Fibroblast of skin of right biceps (primary cell): ENCODE measurements at places on chromosomes 3 and 15.

DNA sequence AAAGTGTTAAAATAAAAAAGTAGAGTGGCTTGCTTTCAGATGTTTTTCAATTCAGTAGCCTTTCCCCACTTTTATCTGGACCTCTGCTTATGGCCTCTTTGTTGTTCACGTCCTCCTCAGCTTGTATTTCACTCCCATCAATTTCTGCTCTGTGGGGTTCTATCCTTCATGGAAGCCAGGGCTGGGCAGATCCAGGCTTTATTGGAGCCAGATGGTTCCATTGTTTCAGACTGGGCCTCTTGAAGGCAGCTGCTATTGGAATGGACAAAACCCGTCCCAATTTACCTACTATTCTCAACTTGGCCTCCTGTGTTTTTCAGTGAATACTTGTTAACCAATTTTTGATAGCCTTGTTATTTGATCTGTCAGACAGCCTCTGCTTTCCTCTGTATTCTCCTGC, 10.9 kb upstream of the AADACL2 start:
- no peak for DNase-seq

- DNase-seq = no peak
Measured at GRCh38 chr15:65085207-65085753, 8.7 kb downstream of the KBTBD13 start.

GRCh38 chr3:13016721-13017255, 56.4 kb downstream of the IQSEC1 start:
- DNase-seq = no peak

- DNase-seq = no peak
Measured at GRCh38 chr3:97350971-97351370, 413.6 kb upstream of the ARL6 start.

DNA sequence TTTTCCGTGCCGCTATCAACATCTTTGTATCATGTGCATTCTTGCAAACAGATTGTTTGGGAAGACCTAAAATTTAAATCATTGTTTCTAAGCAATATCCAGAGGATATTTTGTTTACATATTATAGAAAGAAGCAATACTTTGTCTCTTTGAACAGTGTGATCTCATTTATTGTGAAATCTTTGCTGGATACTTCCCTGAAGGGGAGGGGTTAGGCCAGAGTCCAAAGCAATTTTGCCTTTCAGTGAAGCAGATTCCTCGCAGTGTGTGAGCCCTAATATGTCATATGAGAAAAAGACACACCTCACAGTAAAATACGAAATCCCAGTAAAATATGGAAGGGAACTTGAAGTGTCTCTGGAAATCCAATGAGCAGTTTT, 158.7 kb upstream of the SLCO3A1 start:
- DNase-seq = peak; percentile 78

DNA sequence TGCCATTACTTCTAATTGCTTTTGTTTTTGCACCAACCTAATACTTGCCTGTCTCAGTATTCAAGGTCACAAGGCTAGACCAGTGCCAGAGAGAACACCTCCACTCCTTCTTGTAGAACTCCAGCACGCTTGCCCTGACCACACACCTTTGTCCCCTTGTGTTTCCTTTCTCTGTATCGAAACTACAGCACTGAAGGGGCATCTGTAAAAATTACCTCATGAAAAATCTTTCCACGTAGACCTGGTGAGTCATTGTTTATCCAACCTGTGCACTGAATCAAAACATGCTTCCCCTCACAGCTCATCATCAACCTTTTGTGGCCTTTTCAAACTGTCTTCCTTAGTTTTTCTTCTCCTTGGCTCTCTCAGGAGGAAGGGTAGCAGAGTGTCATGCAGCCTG, 259.5 kb downstream of the THRB start:
- no peak for DNase-seq

- peak; percentile 40 for DNase-seq
Measured at GRCh38 chr3:156492801-156493261, 62.1 kb downstream of the SSR3 start.

DNA sequence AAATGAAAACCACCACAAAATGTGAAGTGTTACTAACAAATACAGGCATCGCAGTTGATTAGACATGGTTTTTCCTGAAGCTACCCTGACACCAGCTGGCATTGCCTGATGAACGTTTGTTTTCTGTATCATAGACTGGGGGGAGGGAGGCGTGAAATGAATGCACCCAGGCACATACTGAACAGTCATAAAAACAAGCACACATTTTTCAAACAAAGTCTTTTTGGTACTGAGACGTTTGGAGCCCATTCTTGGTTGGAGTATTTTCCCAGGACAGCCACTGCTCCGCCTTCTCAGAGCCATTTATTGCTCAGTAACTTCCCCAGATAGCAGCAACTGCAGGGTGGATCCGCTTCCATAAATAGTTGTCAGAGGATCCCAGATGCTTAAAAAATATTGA, 52.4 kb downstream of the KLF13 start:
- DNase-seq = no peak

DNA sequence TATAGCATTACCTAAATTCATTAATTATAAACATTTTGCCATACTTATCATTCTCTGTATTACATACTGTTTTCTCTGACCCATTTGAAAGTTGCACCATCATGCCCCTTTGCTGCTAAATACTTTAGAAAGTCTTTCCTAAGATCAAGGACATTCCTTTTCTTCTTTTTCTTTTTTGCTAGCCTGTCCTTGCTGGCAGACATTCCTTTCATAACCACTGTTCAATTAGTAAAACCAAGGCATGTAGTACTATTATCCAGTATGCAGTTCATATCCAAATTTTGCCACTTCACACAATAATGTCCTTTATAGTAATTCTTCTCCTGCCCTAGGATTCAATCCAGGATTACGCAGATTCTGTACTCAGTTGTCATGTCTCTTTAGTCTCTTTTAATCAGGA, 321.0 kb upstream of the C2CD4B start:
- DNase-seq = peak; percentile 74

DNA sequence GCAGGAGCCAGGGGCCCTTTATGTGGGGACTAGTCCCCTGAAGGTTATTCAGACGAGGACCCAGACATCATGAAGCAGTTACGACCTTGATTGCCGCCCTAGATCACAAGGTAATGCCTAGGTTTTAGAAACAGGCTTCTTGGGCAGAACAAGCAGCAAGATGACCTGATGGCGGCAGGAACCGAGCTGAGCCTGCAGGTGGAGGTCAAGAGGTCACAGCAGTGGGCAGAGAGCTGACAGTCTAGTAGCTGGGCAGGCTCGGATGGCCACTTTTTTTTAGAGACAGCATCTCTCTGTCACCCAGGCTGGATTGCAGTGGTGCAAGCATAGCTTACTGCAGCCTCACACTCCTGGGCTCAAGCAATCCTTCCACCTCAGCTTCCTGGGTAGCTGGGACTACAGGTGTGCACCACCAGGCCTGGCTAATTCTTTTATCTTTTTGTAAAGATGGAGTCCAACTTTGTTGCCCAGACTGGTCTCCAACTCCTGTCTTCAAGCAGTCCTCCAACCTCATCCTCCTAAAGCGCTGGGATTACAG, 83.5 kb upstream of the ABHD17C start:
- no peak for DNase-seq

GRCh38 chr3:98823791-98824190, 60.7 kb downstream of the ST3GAL6 start:
- peak; percentile 37 for DNase-seq

DNA sequence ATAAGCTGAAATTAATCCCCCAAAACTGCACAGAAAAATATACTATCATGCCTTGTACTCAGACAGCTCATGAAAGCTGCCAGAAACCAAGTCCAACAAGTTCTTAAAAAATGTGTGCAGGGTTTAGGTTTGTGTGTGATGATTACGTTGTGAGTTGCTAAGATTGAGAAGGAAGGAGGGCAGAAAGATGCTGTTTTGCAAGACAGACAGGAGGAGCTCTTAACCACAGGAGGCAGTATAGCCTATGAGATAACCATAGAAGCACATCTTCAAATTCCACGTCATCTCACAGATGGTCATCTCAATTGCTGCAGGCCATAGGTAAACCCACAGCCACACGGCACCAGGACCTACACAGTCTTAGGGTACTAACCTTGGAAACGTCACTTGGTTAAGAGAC, 191.9 kb downstream of the STT3B start:
- peak; percentile 10 for DNase-seq

- no peak for DNase-seq
Measured at GRCh38 chr3:189555558-189555881, 75.7 kb upstream of the TP63 start.

GRCh38 chr15:67050062-67050461, 15.3 kb upstream of the SMAD3 start:
- peak; percentile 67 for DNase-seq

- DNase-seq = no peak
Measured at GRCh38 chr15:20361091-20361490, 180.5 kb downstream of the GOLGA6L6 start.

- no peak for DNase-seq
Measured at GRCh38 chr3:50236484-50237132, 604 bp downstream of the GNAI2 start.

- no peak for DNase-seq
Measured at GRCh38 chr3:125654526-125654925, 59.2 kb upstream of the OSBPL11 start.

- DNase-seq = no peak
Measured at GRCh38 chr15:52408823-52409222, 113.2 kb upstream of the MYO5C start.

- no peak for DNase-seq
Measured at GRCh38 chr15:61612111-61612510, 383.0 kb upstream of the RORA start.

- DNase-seq = no peak
Measured at GRCh38 chr15:91228890-91229289, 128.8 kb downstream of the SV2B start.

DNA sequence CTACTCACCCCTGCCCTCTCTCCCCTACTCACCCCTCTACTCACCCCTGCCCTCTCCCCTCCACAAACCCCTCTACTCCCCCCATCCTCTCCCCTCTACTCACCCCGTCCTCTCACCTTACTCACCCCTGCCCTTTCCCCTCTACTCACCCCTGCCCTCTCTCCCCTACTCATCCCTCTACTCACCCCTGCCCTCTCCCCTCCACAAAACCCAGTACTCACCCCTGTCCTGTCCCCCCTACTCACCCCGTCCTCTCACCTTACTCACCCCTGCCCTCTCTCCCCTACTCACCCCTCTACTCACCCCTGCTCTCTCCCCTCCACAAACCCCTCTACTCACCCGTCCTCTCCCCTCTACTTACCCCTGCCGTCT, 14.2 kb downstream of the BFSP2 start:
- no peak for DNase-seq

- peak; percentile 69 for DNase-seq
Measured at GRCh38 chr3:72299321-72299802, 514.4 kb upstream of the PROK2 start.

GRCh38 chr3:150385296-150386242, 22.5 kb upstream of the TSC22D2 start:
- DNase-seq = no peak

GRCh38 chr3:144873066-144873465, 901.4 kb downstream of the DIPK2A start:
- peak; percentile 6 for DNase-seq

GRCh38 chr15:82918162-82918561, 34.4 kb downstream of the HOMER2 start:
- no peak for DNase-seq

DNA sequence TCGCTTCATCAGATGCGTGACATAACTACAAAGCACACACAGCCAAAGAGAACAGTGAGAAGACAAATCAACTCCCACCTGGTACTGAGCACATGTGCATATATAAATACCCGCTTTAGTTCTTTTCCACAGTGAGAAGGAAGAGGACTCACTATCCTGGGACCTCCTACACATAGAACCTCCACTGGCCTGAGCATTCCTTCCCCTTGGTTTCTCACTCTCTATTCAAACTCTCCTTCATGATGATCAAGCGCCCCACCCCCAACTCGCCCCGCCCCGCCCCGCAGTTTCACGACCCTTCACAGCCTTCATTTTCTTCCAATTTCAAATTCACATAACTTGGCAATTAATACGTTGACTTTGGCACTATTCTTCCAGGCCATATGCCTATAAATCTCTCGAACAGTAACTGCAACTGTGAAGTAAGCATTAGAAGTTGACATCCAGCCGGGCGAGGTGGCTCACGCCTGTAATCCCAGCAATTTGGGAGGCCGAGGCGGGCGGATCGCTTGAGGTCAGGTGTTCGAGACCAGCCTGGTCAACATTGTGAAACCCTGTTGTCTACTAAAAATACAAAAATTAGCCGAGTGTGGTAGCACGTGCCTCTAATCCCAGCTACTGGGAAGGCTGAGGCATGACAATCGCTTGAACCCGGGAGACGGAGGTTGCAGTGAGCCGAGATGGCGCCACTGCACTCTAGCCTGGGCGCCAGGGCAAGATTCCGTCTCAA, 1.1 kb downstream of the RPS17 start:
- no peak for DNase-seq

- peak; percentile 68 for DNase-seq
Measured at GRCh38 chr15:64809649-64810496, 15.6 kb downstream of the PIF1 start.

GRCh38 chr3:34725774-34726173, 913.6 kb upstream of the ARPP21 start:
- peak; percentile 9 for DNase-seq

GRCh38 chr3:186705882-186706780, 11.0 kb upstream of the KNG1 start:
- DNase-seq = no peak

- no peak for DNase-seq
Measured at GRCh38 chr15:99054892-99055291, 47.3 kb upstream of the PGPEP1L start.

DNA sequence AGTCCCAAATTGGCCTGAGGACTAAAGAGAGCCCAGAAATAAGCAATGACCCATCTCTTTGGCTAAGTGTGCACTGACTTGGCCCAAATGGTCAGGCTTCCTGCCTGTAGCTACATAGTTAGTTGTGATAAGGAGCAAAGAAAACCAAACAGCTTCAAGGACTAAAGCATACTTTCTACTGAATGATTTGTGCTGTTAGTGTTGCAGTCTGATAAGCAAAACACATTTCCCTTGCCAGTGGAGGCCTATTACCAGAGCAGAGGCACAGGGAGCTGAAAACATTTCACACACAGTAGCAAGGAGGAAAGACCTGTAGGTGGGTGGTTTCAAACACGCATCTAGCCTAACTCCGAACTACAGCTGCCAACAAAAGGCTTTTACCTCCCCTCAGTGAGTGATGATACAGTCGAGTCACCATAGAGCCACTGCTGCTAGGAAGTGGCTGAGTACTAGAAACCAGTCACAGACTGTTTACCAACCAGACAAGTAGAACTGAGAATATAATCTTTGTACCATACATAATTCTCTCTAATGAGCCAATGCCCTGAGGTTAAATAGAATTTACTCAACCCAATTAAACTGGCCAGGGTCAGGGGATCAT, 222.3 kb upstream of the THBS1 start:
- DNase-seq = peak; percentile 51
